Fibroblast of mammary gland (primary cell): ENCODE measurements at places on chromosomes 3 and 15.

- no peak for DNase-seq
Measured at GRCh38 chr3:55951388-55951787, 464.3 kb upstream of the WNT5A start.

GRCh38 chr3:42662813-42663535 is 9.5 kb downstream of the ZBTB47 start:
- DNase-seq = no peak

DNA sequence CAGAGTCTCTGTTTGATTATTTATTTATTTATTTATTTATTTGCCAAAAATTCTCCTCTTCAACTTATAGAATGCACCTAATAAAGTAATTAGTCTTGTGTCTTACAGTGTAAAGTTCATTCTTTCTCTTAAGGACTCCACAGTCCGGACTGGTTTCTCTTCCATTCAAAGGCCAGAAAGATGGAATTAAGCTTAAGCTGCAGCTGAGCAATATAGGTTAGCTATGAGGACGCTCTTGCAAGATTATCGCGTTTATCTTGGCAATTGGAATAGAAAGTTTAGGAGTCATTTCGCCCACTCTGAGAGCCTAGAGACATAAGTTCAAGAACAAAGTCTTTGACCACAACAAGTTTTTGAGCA is 15.0 kb downstream of the TAGLN3 start:
- DNase-seq = no peak

DNA sequence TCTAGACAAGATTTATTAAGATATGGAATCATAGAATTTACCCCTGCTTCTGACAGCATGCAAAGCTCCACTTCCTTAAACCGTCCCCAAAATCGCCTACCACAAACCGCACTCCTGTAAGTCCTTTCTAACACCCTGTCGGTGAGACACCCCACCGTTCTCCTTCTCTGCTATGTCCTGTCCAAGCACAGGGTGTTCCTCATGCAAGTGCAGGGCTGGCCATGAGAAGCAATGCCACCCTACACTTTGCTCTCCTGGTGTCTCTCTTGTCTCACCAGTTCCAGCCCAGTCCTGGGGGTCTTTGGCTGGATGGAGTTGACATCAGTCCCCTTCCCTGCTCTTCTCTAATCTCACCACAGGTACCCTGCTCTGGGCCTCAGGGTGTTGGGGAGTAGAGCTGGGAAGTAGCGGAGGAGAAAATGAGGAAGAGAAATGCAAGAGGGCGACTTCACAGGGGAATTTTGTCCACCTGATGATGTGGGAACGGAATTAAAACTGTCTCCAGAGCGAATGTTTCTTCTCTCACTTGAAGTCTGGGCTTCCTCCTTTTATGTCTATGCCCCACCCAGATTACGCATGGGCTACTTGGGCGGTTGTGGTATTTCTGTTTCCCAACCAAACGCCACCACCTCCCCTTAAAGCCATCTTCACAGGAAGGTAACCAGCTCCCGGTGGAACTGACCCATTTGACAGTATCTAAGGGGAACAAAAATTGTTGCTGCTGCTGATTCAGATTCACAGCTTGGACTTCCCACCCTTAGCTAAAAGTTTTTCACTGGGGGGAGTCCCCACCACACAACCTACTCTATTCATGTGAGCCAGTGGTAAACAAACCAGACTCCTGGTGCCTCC is 49.9 kb downstream of the CASR start:
- DNase-seq = no peak

GRCh38 chr3:1774597-1774996 is 324.1 kb upstream of the CNTN4 start:
- no peak for DNase-seq

DNA sequence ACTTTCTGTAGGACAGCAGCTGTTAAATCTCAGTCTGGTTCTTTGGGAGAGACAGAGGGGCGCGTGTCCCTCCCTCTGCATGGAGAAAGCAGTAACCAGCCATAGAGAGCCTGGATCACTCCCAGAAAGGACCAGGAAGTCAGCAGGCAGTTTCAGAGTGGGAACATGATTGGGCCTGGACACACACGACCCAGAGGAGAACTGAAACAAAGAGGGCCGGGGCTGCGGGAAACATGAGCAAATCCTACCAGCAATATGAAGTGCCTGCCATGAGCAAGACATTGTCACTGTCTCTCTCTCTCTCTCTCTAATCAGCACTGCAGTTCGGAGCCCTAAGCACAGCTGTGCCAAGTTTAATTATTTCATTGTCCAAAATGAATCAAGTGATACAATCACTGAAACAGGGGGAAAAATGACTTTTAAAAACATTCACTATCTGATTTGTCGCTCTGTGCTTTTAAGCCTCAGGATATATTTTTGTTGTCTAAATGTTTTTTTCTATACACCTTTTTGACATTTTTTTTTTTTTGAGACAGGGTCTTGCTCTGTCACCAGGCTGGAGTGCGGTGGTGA is 17.6 kb downstream of the MUC13 start:
- no peak for DNase-seq

- DNase-seq = no peak
Measured at GRCh38 chr3:67683522-67683921, 29.1 kb upstream of the SUCLG2 start.

- DNase-seq = no peak
Measured at GRCh38 chr3:156522673-156523072, 32.2 kb downstream of the SSR3 start.

- DNase-seq = no peak
Measured at GRCh38 chr3:19702416-19703078, 231.5 kb downstream of the EFHB start.

GRCh38 chr3:70829092-70829491 is 516.7 kb upstream of the MDFIC2 start:
- peak; percentile 82 for DNase-seq

DNA sequence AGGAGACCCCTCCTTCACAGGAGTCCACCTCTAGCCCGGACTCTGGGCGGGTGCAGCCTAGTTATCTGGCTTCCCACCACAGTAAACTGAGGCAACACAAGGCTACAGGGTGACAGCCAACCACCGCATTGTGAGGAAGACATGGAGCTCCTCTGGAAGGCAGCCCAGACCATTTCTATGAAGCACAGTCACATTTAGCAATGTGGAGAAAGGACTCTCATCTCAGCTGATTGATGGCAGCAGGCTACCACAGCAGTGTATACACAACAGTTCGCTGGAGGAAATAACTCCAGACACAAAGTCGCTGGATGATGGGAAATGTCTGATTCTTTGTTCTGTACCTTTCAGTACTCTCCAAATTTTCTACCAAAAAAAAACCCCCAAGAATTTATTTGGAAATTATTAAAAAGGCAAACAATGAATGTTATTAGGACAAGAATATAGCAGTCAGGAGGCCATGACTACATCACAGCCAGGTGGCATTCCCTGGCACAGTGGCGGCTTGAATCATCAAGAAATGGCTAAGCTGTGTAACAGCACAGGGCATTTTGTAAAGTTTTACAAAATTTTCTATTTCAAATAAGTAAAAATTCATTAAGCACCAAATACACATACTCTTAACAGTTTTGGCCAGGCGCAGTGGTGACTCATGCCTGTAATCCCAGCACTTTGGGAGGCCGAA is 40.1 kb downstream of the FAN1 start:
- DNase-seq = peak; percentile 21

GRCh38 chr3:127153506-127153815 is 39.5 kb upstream of the PRR23E start:
- no peak for DNase-seq

GRCh38 chr3:125001557-125002413 is 54.0 kb downstream of the HEG1 start:
- DNase-seq = no peak

GRCh38 chr3:134284438-134284837 is 33.8 kb upstream of the RYK start:
- no peak for DNase-seq

DNA sequence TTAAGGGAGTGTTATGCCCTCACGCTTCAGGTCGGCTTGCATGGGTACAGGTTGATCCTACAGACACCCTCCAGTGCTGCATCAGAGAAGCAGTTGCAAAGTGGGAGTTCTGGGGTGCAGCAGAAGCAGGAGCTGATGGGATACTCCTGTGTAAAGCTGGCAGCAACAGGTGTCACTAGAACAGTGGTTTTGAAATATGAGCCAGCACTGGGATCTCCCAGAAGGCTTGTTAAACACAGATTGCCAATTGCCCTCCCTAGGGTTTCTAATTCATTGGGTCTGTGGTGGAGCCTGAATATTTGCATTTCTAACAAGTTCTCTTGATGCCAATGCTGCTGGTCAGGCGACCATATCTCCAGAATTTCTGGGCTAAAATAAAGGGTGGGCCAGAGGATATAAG is 350.4 kb downstream of the CLSTN2 start:
- DNase-seq = no peak

DNA sequence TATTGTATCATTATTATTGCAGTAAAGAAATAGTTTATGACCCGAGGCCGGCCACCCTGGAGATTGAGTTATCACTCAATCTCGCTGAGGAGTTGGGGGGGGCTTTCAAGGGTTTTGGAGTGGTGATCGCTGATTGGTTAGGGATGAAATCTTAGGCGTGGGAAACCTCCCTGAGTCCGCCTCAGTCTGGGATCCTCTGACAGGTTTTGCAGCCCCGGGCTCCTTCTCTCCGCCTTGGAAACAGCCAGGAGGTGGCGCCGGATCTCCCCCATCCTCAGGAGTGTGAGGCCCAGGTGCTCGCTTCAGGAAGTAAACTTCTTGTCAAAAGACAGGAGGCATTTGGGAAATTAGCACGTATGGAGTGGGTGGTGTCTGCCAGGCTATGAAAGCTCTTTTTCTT is 41.1 kb upstream of the SEC61A1 start:
- DNase-seq = peak; percentile 20

- DNase-seq = no peak
Measured at GRCh38 chr3:134232951-134233350, 17.7 kb downstream of the RYK start.

DNA sequence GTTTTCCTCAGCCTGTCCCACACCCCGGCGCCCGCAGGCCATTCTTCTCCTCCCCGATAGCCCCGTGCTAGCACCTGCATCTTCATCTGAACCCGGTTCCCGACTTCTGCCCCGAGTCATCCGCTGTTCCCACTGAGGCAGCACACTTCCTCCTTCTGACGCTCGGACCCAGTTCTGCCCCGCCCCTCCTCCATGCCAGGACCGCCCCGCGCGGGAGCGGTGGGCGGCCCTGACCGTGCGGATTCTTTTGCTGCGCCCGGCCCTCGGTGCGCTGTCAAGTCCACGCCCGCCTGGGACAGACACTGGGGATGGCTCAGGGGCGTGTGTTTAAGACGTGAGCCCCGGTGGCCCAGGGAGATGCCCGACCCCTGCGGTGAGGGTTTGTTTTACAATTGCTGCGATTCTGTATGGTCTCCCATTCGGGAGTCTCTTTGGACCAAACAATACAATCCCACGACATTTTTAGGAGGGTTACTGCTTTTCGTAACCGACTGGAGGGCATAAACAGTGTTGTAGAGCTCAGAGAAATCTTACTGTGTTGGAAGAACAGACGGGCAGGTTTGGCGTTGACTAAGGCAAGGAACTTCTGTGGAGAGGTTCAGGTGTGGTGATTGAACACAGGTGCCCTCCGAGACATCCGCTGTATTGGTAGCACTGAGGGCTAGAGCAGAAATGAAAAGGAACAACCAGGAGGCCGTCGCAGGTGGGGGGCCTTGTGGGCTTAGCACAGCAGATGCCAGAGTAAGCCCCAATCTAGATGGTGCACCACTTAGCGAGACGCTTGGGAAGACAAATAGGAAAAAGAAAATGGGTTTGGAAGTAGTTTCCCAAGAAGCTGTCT is 716 bp downstream of the PTPN23 start:
- DNase-seq = peak; percentile 84

DNA sequence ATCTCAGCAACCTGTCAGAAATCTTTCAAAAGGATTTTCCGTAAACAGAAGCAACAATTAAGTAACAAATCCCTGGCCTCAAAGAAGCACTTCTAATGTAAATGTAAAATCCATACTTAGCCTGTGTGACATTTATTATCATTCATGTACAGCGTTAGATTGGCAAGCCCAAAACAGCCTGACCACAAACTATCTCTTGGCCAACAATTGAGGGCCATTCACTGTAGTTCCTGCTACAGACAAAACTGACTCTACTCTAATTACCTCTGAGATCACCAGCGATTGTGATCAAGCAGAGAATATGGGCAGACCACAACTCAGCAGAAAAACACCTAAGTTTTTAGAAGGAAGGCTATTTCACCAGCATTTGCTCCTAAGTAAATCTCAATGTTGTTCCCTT is 9.2 kb downstream of the SHQ1 start:
- no peak for DNase-seq

- peak; percentile 69 for DNase-seq
Measured at GRCh38 chr3:191328962-191329653, at the start of gene CCDC50. TSS of gene CCDC50 (plus strand) at chr3:191329394. CDS start at chr3:191329675, 281 bp downstream.

DNA sequence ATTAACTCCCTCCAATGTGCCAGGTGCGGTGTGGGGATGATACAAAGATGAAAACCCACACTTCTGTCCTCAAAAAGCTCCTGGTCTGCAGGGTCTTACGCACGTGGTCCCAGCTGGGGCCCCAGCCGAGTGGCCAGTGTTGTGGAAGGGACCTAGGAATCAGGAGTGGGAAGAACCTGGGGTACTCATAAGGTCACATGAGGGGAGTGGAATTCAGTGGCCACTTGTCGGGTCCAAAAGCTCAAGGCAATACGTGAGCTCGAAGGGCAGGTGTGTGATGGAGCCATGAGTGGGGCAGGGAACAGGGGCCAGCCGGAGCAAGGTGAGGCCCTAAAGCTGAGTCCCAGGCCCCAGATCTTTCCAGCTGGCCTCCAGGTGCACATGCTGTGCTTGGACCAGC is 260.0 kb upstream of the LYSMD4 start:
- DNase-seq = no peak

DNA sequence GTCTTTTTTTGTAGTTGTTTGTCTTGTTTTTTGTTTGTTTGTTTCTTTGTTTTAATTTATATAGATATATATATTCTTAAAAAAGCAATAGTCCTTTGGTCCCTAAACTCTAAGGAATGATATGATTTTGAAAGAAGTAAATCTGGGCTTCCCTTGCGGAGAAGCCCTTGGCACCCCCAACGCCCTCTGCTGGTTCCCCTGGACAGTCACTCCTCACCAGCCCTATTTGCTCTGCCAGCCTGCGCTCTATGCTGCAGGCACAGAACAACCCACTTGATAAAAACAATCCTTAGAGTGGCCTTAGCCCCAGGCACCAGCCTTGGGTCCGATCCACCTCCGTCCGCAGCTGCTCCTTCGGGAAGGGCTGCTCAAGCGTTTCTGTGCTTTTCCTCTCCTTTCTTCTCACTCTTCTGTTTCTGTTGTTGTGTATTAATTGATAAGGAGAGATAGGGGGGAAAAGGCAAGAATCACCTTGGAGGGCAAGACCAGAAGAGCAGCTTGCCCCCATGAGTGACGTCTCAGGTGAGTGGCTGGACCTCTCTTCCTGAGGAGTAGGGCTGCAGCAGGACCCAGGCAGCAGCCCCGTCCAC is 13.7 kb upstream of the PARP6 start:
- DNase-seq = no peak

DNA sequence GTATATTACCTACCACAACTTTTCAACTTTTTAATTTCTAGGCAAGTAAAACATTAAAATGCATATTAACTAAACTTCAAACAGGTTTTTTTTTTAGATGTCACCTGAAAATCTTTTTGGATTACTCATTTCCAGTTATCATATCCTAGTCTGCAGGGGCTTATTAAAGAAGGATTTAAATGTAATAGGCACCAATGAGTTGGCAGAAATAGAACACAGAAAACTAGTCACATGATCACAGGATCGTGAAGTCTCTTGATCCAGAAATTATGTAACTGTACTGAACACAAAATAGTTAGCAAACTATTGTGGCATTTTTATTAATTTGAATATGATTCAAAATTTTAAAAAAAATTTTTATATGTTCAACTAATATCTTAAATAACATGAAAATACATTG is 654.4 kb upstream of the NAALADL2 start:
- no peak for DNase-seq

- DNase-seq = no peak
Measured at GRCh38 chr3:1456781-1457311, 364.0 kb downstream of the CNTN6 start.
